HEK293T (cell line): ENCODE measurements at places on chromosomes 11 and 22.
A peak's percentile ranks its signal among the peaks of the same experiment; 100 is the strongest.

- DNase-seq: no peak
These were observed 56.4 kb downstream of the DHCR7 start for GRCh38 chr11:71391796-71392195.

DNA sequence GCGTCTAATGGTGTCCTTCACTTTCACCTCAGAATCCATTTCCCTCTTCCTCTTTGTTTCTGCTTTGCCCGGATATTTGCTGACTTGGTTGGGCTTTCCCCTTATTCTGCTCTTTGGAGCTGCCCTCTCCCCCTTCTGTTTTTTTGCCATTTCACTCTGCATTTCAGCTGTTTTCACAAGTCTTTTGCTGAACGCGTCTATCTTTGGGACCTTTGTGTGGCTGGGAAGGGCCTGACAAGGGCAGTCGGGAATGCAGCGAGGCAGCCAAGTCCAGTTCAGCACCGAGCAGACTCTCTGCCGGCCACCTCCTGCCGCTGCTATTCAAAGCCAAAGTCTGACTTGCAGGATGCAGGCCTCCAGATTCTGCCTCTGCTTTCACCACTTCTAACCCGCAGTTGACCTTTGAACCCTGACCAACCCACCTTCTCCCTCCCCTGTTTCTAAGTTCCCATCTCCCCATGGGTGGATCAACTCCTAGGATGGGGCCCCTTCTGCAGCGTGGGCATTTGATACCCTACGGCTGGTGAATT lies 38.2 kb downstream of the FEZ1 start:
- DNase-seq: no peak

DNA sequence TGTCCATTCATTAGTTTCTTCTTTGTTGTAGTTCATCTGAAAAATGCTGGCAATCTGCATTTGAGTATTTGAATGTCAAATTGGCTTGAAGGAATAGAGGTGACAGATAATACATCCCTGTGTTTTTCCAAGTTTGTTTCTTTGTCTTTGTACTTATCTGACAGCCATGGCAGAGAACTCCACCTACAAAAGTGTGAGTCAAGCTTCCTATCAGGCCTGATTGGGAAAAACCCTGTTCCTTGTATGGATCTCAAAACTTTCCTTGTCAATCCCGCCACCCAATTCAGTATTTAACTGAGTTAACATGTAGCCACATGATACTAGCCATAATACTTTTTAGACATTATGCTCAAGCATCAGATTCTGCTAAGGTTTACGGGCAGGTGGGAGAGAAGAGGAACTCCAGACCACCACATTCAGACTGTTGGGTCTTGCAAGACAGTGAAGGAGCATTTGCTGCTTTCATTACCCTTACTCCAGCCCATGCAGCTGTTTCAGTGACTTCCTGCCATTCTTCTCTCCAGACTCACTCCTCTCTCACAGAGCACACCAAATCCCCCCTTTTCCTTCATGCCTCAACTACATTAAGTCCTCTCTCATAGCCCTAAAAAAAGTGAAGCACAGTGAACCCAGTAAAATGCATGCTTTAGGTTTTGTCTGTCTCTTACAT lies 65.9 kb downstream of the BLID start:
- no peak for DNase-seq

GRCh38 chr11:132032555-132032954 lies 662.1 kb downstream of the NTM start:
- no peak for DNase-seq

DNA sequence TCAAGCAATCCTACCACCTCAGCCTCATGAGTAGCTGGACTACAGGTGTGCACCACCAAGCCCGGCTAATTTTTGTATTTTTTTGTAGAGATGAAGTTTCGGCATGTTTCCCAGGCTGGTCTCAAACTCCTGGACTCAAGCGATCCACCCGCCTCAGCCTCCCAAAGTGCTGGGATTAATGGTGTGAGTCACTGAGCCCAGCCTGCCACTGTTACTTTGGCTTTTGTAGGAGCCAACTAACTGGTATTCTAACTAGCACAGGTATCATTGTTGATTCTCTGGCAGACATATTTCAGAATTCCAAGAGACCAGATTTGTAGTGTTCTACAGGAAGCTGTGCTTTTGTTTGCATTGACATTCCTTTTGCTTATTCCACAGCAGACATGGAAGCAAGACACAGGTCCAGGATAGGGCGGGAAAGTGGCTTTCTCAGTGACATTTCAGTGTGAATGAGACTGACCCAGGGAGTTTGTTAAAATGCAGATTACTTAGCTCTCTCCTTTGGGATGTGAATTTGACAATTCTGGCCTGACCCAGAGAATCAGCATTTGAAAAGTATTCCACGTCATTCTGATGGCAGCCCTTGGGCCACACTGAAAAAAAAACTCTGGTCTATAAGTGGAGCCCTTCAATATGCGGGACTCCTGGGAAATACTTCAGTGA lies 52.2 kb upstream of the PAX6 start:
- no peak for DNase-seq

DNA sequence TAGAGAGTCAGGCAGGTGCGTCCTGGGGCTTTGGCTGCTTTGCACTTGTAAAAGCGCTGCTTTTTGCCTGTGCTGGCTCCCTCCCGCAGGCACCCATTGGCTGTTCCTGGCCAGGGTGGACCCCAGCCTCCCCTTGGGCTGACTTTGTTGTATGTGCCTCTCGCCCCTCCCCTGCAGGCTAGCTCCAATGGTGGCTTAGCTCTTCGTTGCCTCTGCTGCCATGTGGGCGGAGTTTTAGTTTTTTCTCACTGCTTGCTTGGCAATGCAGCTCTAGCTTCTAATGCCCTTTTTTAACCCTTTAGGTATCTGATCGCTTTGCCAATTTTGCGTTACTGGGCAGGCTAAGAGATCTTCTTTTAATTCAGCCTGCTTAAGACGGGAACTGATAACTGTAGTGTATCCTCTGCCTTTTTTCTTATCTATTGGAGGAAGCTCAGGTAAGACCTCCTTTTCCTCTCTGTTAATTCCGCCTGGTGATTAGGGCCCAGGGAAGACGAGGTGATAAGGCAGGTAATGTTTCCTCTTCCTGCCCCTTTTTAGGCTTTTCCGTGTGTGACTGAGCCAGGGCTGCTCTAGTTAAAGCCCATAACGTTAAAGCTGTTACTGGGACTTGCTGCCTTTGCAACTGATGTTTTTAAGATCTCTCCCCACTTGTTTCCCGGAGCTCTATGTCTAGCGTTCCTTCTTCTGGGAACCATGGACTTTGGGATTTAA lies 11.7 kb upstream of the GLYATL1 start:
- peak; percentile 13 for DNase-seq

- DNase-seq: no peak
These were observed 394.1 kb downstream of the MN1 start for GRCh38 chr22:27407369-27407985.
